Coronary artery (tissue), 2 donors: ENCODE measurements at places on chromosomes 4 and X.

- no peak for DNase-seq
Measured at GRCh38 chr4:64068096-64068495, 341.2 kb downstream of the TECRL start.

GRCh38 chrX:155070038-155070437, 898 bp downstream of the CMC4 start:
- DNase-seq = no peak

DNA sequence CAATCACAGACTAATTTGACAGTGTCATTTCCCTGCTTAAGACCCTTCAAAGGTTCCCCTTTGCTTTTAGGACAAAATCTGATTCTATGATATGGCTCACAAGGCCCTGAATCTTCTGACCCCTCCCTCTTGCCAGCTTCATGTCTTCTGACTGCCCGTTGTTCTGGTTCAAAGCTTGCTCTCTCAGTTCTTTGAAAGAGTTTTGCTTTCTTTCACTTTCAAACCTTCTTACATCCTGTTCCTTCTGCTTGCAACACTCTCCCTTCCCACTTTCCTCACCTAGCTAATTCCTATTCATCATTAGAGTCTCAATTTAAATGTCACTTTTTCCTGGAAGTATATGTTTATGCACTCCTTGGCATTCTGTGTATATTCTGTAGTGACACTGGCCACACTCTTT, 299.2 kb downstream of the IDS start:
- no peak for DNase-seq

DNA sequence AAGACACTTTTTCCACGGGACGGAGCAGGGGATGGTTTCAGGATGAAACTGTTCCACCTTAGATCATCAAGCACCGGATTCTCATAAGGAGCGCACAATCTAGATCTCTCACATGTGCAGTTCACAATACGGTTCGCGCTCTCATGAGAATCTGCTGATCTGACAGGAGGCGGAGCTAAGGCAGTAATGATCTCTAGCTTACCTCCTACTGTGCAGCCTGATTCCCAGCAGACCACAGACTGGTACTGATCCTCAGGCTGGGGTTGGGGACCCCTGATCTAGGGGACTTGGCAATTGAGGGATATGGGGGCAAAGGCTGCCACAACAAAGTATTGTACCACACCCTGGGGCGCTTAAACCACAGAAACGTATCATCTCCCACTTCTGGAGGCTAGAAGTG, 25.7 kb downstream of the ZNF185 start:
- no peak for DNase-seq

DNA sequence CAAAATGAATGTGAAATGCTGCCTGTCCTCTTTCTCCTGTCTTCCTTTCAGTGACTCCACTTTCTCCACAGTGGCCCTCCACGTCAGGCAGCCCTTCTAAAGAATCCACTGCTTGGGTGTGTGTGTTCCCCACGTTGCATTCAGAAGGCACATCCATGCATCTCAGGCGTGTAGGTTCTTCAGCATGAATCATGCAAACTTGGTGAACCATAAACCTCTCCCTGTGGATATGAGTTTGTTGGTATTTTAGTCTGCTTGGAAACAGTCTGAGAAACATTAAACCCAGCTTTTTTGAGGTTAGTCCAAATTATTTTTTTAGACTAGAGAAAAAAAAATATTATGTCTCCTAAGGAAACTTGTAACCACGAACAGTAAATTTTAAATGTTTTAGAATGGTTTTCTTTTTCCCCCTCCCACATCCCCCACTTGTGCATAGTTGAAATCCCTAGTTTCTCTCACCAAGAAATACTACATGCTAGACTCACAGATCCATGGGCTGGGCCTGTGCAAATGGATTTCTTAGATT, 251.6 kb downstream of the CBR4 start:
- no peak for DNase-seq

DNA sequence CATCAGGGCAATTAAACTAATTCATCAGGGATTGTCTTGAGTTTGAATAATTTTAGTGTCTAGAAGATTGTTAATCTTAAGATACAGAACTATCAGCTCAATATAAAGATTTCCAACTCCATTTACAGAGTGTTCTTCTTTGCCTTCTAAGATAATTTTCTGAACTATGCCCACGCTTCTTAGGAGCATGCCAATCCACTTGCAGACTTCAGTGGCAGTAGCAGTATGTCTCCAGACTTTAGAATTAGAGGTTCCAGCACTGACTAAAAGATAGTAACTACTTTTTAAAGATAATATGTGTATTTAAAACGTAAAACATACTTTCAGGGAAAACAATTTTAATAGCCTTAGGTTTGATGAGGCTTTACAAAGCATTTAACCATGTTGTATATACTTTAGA, 34.2 kb upstream of the GALNT7 start:
- DNase-seq = no peak

DNA sequence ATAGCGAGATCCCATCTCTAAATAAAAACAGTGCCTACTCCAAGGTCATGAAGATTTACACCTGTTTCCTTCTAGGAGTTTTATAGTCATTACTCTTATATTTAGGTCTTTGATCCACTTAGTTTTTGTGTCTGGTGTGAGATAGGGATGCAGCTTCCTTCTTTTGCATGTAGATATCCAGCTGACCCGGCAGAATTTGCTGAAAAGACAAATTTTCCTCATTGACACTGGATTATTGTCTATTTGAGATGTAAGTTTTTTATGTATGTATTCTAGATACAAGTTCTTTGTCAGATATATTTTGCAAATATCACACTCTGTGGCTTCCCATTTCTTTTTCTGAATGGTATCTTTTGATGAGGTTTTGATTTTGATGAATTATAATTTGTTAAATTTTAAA, 85.4 kb downstream of the RFC1 start:
- no peak for DNase-seq

- no peak for DNase-seq
Measured at GRCh38 chrX:149628768-149629167, 2.8 kb downstream of the TMEM185A start.

GRCh38 chrX:41591906-41592305, 96.9 kb upstream of the GPR34 start:
- DNase-seq = no peak

- DNase-seq = no peak
Measured at GRCh38 chr4:156294577-156294976, 340.9 kb upstream of the CTSO start.

DNA sequence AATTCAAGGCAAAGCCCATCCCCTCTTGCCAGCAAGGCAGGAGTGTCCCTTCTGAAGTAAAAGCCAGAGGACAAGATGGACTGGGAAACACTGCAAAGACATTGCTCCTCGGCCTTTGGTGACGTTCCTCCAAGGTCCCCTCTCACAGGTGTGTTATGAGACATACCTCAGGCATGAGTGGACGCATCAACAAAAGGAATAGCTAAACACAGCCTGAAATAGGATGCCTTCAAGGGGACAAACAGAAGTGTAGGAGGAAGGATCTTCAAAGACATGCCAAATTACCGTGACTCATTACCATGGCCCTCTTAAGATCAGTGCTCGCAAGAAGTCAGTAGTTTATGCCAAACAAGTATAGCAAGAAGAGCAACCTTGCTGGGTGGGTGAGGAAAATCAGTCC, 6.0 kb upstream of the IDS start:
- no peak for DNase-seq

DNA sequence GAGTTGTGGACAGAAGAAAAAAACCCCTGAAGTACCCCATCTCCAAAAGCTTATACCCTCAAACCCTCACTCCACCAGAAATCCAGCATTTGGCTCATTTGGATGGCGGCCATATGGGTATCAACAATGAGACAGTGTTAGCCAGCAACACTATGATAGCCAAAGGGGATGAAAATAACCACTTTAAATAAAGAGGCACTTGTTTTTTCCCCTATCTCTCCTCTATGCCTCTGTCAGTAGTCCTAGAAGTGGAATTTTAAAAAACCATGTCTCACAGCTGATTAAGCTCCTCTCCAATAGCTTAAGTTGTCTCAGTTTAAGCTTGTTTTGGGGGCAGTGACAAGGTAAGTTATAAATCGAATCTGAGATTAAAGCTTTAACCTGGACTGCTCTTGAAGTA, 124.0 kb downstream of the MOSPD2 start:
- DNase-seq = no peak

GRCh38 chr4:12846368-12846767, 637.8 kb downstream of the RAB28 start:
- no peak for DNase-seq

- DNase-seq = no peak
Measured at GRCh38 chr4:61770456-61770855, 570.3 kb downstream of the ADGRL3 start.

DNA sequence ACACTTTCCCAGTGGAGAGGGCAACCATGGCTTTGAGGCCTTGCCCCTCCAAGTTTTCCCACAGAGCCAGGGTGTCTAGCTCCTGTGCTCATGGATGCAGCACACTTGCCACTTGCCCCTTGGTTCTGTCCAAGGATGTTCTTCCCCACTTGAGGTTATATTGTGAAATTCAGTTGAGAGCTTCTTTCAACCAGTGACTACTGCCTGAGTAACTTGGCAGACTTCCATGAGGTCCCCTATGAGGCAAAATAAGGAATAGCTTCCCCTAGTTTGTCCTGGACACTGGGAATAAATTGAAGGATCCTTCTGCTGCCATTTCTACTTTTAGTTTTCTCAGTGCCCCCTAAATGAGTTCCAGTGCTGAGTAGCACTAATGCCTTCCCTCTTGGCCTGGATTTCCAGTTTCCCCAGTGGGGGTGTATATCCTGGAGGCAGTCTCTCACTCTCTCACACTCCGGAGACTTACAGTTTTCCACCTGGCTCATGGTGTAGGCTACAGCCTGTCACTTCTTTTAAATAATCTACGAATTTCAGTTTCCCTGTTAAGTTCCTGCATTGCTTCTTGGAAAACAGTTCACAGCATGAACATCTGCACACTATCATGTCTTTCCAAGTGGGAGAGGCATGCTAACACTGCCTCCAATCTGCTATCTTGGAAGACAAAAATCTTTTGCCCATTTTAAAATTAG, 36.4 kb upstream of the ADH4 start:
- no peak for DNase-seq

DNA sequence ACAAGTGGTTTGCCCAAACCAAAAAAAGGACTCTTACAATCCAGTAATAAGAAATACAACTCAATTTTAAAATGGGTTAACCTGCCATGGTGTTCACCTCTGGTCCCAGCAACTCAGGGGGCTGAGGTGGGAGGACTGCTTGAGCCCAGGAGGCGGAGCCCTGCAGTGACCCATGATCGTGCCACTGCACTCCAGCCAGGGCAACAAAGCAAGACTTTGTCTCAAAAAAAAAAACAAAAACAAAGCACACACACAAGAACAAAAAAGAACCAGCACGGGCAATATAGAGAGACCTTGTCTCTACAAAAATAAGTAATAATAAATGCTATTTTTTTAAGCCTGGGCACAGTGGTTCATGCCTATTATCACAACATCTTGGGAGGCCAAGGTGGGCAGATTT, 28.7 kb downstream of the ARAP2 start:
- no peak for DNase-seq

DNA sequence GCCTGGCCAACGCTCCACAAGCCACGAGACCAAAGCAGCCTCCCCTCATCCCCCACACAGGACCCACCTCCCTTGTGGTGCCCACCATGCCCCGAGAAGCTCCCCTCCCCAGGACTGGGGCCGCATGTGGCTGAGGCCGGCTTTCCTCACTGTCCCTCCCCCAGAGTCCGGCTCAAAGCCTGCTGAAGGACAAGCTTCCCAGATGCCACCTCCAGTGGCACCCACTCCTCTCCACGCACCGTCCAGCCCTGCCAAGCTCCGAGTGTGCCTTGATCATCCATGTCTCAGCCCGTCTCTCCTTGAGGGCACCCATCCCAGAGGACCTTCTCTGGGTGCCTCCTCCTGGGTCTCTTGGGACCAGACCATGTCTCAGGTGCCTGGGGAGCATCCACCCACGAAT, 58.8 kb upstream of the MXD4 start:
- DNase-seq = no peak

DNA sequence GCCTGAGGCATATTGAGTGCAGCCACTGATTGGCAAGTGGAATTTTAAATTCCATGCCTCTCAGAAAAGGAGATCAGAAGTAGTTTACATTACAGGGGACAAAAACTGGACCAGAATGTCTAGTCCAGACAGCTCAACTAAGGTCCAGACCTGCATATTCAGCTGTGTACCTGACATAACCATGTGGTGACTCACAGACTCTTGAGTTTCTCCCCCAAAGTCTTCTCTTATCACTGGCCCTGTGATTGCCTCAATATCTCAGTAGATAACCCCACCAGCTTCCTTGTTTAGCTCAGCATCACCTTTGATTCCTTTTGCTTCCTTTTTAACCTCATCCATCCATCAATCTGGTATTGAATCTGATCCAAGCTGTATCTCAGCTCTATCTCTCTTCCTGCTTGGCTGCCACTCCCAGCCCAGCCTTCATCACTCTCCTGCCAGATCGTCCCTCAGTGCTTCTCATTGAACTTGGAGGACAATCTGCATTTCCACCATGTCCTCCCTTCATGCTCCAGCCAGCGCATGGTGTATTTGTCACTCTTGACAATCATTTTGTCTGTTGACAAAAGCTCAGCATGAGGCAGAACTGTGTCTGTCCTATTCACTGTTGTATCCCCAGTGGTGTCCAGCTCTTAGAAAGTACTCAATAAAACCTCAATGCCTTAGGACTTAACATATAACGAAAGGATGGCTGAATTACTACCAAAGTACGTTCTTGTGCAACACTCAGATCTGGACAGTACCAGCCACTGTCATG, 27.8 kb upstream of the SLC2A9 start:
- no peak for DNase-seq

DNA sequence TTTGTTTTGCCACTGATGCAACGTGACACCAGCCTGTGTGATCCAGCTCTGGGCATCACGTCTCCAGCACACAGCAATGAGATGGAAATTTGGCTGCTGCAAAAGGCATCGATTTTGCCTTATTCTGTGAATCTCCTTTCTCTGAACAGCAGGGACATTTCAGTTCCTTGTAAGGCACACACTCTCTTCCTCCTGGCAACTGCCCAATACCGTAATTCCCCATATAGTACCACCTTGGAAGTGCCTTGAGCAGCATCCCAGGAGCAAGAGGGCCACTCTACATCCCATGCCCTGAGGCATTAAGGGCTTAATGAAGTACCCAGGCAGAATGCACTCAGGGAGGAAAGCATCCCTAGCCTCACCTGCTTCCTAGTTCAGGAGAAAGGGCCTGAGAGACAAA, 10.5 kb upstream of the MAMLD1 start:
- no peak for DNase-seq

DNA sequence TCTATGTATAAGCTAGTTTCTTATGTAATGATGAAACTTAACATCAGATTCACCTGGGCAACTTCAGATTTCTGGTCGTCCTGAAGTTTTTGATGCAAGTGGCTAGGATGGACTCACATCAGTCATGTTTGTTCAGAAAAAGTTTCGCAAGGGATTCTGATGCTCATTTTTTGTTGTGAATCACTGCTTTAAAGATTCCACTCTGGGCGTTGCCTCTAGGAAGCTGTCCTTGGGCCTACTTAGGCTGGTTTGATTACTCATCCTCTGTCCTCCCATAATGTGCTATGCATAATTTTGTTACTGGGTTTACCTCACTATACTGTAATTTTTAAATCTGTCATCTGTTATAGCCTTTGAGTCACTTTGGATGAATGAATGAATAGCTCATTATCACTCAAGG, 30.8 kb downstream of the HERC3 start:
- no peak for DNase-seq

- DNase-seq = no peak
Measured at GRCh38 chr4:145937971-145938611, 532 bp downstream of the ZNF827 start.
